ENCODE measurements at places on chromosomes 3 and 15.

GRCh38 chr15:48423342-48423741, 92.1 kb downstream of the DUT start:
- DNase-seq: no peak

- peak; percentile 84 for DNase-seq
Measured at GRCh38 chr15:31867536-31868442, 162.5 kb upstream of the CHRNA7 start.

GRCh38 chr3:135503760-135504686, 461.5 kb upstream of the PPP2R3A start:
- DNase-seq: peak; percentile 88

DNA sequence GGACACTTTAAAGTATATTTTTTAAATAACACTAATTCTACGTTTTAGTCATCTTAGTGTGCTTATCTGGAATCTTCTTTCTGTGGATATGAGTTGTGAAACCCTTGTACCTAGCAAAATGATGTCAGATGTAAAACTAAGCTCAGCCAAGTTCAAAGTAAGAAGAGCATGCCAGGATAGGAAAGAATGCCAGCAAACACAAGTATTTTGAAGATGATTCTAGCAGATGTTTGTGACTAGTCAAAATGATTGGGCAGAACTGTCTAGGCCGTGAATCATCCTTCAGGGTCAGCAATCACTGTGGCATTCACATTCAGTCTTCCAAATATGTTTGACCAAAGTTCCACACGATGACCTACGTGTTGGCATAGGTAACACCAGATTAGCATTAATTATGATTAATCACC, 5.4 kb upstream of the PLOD2 start:
- DNase-seq: no peak

DNA sequence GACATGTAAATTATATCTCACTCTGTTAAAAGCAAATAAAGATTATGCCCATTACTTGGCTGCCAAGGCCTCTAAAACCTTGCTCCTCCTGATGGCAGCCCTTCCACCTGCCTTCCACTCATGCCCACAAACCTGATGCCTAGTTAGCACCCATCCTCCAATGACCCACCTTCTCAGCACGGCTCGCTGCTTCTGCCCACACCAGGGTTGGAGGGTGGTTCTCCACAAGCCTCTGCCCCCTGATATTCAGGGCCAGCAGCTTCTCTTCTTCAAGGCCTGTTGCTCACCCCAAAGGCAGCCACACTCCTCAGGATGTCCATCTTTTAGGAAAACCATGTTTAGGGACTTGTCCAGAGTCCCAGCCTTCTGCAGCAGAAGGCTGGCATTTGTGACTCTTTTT, 263.4 kb upstream of the TLE3 start:
- DNase-seq: no peak

DNA sequence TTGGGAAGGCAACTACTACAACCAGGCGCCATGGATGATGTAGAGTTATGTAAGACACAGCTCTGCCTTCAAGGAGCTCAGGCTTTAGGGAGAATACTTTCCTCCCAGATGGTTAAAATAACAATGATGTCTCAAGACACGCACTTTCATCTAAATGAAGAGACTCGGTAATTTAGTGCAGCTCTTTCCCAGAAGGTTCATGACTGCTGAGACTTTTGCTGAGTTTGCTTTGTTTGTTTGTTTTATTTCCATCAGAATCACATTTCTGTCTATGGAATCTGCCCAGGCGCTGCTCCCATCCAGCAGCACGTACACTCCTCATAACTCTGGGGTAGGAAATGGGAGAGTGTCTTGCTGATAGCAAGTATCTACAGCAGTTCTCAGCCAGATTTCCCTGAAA, 33.9 kb upstream of the MEX3B start:
- no peak for DNase-seq

- no peak for DNase-seq
Measured at GRCh38 chr3:70554170-70554569, 241.7 kb upstream of the MDFIC2 start.

GRCh38 chr3:14900881-14901873, 46.2 kb upstream of the NR2C2 start:
- no peak for DNase-seq

DNA sequence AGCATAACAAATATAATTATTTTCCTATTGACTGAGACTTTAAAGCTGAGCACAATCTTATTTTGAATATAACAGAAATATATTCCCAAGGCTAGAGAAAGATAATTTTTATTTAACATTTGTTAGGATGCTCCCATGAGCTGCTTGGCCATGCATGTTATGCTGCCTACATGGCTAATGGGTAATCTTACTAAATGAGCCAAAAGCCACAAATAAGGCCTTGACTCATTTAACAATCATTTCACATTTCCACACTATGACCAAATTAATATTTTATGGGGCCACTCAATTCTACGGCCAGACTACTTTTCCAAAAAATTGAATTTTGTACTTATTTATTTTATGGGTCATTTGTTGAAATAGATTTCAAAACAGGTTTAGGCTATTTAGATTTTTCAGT, 141.7 kb downstream of the MEIS2 start:
- no peak for DNase-seq

GRCh38 chr3:148648685-148649352, 48.9 kb upstream of the AGTR1 start:
- DNase-seq: no peak

GRCh38 chr15:77409259-77410156, 10.4 kb downstream of the PEAK1 start:
- no peak for DNase-seq

DNA sequence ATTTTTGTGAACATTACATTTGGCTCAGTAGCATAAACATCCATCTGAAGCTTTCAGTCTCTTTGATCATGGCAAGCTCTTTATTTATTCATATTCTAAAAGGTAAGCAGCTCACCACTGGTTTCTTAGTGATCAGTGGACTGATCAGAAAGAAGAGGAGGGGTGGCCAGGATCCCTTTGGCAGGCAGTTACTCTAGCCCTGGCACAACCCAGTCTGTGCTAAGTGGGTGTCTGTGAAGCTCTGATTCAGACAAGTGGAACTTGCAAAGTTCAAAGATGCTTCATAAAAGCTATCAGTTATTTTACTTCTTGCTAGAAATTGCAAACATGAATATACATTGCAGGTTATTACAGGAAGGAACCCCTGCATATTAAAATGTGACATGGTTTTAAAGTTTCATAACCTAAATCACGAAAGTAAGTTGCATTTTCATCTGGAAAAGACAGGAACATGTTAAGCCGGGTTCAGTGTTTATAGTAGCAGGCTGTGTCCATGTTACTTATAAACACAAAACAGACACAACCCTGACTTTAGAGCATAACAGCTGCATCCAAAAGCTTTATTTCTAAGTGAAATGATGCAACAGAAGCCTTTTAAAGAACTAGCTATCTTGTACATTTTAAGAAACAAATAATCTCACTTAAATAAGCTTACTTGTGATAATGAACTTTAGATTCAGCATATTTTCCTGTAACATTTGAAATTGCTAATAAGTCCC, 785.3 kb downstream of the MCTP2 start:
- DNase-seq: no peak

GRCh38 chr15:78402061-78402610, 35.9 kb upstream of the IREB2 start:
- DNase-seq: no peak

- DNase-seq: peak; percentile 33
Measured at GRCh38 chr3:11001020-11001657, 8.6 kb downstream of the SLC6A1 start.

- no peak for DNase-seq
Measured at GRCh38 chr3:45646051-45646585, 43.1 kb upstream of the SACM1L start.

GRCh38 chr15:88399021-88399685, 68.0 kb downstream of the MRPL46 start:
- DNase-seq: no peak

GRCh38 chr3:99895703-99896441, 78.2 kb downstream of the CMSS1 start:
- no peak for DNase-seq

DNA sequence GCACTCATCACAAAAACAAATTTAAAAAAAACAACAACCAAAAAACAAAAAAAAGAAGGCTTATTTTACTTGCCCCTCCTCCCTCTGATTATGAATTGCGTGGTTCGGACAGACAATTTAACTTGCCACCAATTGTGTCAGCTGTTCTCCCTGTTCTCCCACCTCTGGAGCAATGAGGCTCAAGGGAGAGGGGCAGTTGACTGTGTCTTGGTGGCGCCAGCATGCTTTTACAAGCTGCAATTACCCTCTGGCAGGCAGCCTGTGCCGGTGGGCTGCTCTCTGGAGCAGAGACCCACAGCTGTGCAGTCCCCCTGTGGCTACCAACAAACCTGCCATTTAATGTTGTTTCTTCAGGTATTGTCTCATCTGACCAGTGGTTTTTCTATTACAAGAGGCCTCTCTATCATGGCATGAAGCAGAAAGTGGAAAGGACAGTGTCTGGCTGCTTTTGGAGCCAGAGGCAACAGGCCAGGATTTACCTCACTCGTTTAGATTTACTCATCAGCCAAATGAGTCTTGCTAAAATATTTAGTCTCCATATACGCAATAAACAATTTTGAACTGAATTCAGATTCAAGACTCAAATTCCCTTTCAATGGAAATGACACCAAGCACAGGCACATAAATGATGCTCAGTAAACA, 192.0 kb upstream of the TPRG1 start:
- DNase-seq: peak; percentile 67

DNA sequence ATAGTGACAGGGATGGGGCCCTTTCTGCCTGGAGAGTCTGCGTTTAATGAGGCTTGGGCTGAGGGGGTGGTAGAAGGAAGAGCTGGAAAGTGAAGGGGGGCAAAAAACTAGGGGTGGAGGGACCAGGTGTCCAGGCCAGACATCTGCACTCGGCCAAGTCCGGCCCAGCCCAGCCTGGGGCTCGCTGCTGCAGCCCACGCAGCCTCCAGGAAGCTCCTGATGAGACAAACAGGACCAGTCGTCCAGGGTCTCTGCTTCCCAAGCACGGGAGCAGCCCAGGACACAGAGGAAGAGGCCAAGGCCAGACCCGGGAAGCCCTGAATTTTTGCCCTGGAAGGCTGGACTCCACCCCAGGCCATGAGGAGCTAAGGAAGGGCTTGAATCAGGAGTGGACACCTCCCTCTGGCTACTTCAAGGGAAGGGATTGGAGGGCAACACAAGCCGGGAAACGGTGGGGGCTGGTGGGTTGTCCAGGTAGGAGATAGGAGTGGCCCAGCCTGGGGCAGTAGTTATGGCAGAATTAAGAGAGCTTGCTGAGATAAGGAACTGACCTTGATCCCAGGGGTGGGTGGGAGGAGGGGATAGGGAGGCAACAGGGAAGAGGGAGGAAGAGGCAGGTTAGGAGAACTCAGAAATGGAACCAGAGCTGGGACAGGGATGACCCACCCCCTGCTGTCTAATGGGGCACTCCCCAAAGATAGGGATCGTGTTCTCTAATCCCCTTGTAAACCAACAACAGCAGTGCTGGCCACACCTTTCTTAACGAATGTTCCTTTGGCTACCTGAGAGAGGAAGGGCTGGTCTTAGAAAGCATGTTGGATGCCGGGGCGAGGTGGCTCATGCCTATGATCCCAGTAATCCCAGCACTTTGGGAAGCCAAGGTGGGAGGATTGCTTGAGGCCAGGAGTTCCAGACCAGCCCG, 89.5 kb downstream of the ANP32A start:
- DNase-seq: no peak

DNA sequence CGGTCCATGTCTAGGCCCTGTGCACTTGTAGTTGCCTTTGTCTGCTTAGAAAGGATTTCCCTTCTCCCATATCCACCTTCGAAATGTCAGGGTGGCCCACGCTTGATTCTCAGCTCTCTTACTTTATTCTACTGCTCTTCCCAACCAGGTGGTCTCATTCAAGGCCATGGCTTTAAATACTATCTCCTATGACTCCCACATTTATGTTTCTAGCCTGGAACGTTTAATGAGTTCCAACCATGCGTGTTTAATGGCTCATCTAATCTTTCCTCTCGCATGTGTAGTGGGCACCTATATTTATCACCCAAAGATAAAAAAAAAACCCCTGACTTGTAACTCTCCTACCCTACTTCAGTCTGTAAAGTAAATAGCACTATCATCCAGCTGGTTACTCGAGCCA, 727.2 kb upstream of the CFAP20DC start:
- no peak for DNase-seq

- DNase-seq: peak; percentile 63
Measured at GRCh38 chr3:107753494-107753893, 230.7 kb downstream of the BBX start.

DNA sequence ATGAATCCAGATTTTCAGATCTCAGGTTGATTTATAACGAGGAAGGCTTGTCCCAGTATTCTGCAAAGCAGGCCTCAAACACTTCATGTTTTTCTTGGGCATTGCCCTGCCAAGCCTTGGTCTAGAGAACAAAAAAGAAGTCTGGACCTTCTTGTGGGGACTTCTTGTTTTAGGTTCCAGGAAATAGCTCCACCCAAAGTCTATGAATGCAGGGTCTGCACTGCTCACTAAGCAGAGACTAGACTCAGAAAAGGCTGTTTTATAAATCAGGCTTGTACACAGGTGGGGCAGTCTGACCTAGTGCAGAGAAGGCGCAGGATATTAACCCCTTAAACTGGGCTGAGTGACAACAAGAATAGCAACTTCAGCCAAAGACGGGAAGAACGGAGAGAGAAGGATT, 44.3 kb downstream of the GLB1 start:
- no peak for DNase-seq

GRCh38 chr15:74302821-74303359, 64.6 kb downstream of the CYP11A1 start:
- peak; percentile 26 for DNase-seq

GRCh38 chr15:50137330-50137761, 18.3 kb upstream of the ATP8B4 start:
- DNase-seq: no peak

- DNase-seq: no peak
Measured at GRCh38 chr3:189222927-189223636, 51.3 kb downstream of the TPRG1 start.

DNA sequence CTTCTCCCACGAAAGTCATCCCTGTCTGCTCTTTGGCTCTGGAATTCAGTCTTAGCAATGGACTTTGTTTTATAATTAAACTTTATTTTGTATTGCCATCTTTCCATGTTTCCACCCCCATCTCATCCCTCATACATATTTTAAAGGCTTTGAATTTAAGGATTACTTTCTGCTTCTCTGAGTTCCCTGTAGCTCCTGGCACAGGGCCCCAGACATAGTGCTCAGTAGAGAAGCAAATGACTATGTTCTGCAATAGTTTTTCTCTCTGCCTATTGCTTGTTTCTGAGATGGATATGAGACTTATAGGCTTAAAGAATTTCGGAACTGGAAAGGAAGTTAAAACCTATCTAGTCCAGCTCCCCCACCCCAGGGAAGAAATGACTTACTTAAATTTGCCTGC, 197.0 kb downstream of the LPP start:
- no peak for DNase-seq

GRCh38 chr3:74613060-74613459, 1.4 kb downstream of the CNTN3 start:
- DNase-seq: no peak
